Epithelial cell of proximal tubule (primary cell): ENCODE measurements at places on chromosomes 1 and 21.

- no peak for DNase-seq
These were observed 98.4 kb downstream of the DIRAS3 start for GRCh38 chr1:67952071-67952470.

DNA sequence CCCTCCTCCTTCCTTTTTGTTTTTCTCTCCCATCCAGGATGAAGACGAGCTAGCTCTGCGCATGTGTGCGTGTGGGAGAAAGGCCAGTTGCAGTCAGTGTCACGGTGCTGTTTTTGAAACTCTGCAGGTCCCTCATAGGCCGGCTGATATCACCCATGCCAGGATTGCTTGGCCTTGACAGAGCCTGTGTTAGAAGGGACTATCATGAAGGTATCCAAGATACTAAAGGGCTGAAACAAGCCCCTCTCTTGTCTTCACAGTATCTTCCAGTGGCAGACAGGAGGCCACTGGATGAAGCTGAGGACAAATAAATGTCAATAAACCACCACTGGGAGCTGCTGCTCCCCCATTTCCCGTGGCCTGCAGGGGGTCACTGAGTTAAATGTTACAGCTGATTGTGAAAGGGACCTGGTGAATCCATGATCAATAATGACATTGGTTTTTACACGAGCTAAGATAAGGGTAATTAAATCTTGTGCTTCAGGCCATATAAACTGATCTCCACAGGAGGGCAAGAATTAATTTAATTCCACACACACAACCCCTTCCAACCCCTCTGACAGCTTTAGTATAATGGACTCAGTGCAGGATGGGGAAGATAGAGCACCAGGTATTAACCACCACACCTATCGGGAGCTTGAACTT is 64.6 kb upstream of the TARBP1 start:
- DNase-seq: no peak

DNA sequence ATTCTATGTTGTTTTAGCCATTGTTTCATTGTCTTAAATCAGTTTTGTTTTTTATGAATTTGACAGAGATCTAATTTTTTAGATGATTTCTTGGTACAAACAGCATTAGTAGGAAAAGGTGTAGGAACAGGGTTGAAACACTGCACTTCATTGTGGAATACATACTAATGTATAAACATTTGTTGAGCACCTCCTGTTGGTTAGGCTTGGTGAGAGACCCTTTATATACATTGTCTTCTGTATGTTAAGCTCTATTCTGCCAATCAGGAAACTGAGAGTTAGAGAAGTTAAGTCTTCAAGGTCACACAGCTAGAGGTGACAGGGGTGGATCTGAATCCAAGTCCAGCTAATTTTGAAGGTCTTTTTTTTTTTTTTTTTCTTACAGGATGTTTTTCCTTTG is 192.7 kb downstream of the VPS13D start:
- DNase-seq: no peak

- DNase-seq: no peak
These were observed 5.0 kb downstream of the TAF5L start for GRCh38 chr1:229620876-229621275.

DNA sequence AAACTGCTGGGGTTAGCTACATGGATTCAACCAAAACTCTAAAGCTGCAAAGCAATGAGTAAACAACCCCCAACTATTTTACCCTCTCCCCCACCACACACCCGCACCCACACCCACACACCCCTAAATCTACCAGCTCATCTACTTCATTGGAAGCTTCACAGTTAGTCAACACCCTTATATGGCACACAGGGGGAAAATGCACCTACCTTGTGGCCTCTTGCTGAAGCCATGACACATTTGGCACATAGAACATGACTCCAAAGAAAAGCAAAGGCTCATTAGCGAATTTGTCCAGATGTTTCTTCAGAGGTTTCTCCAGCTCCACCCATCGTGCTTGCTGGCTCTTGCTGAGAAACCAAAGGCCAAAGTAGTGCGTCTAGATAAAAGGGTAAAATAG is 99.8 kb downstream of the PTPN14 start:
- no peak for DNase-seq

GRCh38 chr21:18275781-18276180 is 31.1 kb downstream of the CHODL start:
- DNase-seq: no peak

- DNase-seq: no peak
These were observed 4.1 kb downstream of the KRTAP21-3 start for GRCh38 chr21:30714456-30714855.

GRCh38 chr1:27509127-27510080 is 19.4 kb upstream of the WASF2 start:
- DNase-seq: no peak

DNA sequence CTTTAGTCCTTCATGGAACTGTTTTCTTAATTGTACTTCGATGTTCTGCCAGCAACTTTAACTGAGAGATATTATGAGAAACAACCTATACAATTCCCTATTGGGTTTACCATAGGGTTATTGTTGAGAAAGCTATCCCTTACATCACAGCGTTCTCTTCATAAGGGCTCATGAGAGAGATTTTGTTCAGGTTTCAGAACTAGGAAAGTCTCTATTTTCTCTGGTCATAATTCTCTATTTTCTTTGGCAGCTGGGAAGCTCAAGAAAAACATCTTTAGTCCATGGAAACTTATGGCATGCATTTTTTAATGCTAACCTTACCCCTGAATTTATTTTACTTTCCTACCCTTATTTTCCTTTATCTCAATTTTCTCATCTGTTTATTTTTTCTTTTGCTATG is 38.2 kb downstream of the NMNAT2 start:
- no peak for DNase-seq

GRCh38 chr1:75126611-75127101 is 7.5 kb upstream of the LHX8 start:
- no peak for DNase-seq

DNA sequence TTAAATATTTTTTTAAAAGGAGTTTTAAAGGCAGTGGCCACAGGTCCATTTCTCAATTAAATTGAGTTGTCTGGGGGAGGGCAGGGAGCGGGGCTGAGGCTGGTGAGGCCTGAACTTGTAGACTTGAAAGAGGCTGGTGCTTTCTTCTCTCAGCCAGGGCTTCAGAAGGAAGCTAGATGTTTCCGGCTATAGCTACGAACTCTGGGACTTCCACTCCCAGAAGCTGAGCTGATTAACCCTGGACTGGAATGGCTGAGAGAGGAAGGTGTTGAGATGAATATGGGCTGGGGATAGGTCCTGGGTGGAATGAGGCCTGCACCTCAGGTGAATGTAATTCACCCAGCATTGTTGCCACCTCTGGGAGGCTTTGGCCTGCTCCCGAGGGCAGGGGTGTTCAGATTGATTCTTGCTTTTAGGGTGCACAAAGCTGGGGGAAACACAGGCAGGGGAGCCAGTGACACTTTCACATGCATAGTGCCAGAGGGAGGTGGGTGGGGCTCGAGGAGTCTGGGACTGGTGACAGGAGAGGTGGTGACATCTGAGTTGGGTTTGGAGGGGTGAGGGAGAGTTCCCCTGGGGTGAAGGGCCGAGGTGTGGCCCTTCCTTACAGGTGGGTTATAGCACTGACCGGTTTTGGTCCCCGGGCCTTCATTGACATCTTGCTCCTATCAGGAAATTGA is 18.2 kb downstream of the LDLRAP1 start:
- DNase-seq: no peak

- no peak for DNase-seq
These were observed 56.2 kb downstream of the NTNG1 start for GRCh38 chr1:107196973-107197562.

DNA sequence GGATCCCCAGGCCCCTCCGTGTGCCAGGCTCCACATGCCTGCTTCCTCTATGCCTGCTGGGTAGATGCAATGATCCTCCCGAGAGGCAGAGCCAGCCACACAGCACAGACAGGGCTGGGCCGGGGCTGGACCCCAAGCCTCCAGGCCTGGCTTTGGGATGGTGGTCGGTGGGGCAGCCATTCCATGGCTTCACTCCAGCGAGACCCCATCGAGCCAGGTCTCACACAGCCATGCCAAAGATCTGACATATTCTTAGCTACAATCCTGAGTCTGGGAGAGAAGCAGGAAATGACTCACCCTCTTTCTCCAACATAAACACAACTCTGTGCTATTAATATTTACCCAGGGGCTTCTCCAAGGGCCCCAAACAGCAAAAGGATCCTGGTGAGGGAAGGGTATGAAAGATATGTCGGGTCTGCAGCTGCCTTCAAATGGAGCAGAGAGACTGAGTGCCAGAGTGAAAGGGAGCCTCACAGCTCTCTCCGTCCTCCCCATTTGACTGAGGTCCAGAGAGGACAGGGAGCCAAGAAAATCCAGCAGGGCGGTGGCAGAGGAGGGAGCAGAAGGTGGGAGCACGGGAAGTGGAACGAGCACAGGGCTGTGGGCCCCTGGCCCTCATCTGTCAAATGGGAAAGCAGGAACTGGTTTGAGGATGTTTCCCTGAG is 639.5 kb downstream of the MATN1 start:
- peak; percentile 56 for DNase-seq

DNA sequence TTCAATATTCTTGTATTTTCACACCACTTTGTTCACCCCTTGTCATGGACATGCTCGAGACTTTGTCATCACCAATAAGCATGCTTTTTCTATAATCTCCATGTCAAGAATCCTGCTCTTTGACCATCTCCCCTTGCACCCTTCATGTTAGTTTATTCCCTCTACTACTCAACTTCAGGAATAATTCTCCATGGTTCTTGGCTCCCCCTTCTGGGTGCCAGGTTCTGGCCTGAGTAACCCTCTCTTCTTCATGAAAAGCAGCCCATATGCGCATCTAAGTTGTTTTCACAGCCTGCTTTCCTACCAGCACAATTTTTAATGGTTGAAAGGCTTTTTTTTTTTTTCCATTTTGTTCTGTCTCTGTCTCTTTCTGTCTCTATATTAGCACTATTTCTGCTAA is 160.7 kb downstream of the LEPR start:
- DNase-seq: no peak

- no peak for DNase-seq
These were observed 158.9 kb downstream of the PCBP3 start for GRCh38 chr21:45802425-45802824.

- DNase-seq: no peak
These were observed 136.6 kb upstream of the CD34 start for GRCh38 chr1:208047476-208047934.

DNA sequence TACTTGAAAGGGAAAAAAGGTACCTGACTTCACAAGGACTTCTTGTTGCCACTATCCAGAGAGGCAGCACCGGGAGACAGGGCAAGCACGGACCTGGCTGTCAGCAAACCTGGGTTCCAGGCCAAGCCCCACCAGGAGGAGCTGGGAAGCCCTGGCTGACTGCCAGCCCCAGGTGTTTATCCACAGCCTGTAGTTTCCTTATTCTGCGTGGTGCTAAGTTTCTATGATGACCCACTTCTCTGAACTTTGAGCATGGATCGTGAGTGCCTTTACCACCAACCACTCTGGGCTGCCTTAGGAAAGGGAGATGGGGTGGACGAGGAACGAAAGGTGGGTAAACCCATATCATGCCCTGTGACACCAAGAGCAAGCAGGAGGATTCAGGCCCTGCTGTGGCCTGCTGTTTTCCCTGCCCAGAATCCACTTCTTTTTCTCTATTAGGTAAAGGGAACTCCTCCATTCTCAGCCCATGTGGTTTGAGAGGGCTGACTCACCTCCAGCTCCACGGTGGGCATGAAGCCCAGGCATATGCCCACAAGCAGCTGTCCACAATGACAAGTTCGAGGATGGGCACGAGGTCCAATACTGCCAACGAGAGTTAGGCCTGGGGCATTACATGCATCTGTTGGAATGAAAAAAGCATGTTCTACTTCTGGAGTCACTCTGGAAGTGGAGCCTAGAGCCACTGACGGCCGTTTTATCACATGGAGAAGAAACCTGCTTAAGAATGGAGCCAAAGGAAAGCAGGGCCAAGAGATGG is 20.3 kb downstream of the TSPAN2 start:
- no peak for DNase-seq

DNA sequence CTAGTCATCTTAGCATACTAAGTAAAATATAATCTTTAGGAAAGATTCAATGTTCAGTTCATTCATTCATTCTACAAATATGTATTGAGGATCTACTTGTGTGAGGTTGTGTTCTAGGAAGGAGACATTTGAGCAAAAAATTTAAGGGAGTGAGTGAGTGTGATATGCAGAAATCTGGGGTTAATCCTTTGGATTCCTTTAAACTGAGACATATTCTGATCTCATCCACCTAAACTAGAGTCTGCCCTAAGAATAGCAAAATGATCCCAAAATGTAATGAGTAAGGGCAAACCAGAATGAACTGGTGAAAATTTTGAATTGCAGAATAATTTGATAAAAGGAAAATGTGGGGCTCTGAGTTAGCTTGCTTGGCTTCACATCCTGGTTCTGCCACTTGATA is 8.6 kb downstream of the UBE2U start:
- no peak for DNase-seq

- no peak for DNase-seq
These were observed at the start of gene PRKAA2 for GRCh38 chr1:56644919-56645676. TSS of gene PRKAA2 (plus strand) at chr1:56645314. CDS start at chr1:56645388, 74 bp downstream.

- no peak for DNase-seq
These were observed 55.9 kb downstream of the C1orf87 start for GRCh38 chr1:60017508-60018205.

GRCh38 chr1:13512472-13512871 is 1.3 kb downstream of the LRRC38 start:
- DNase-seq: no peak

- DNase-seq: no peak
These were observed 124.7 kb upstream of the KIAA0040 start for GRCh38 chr1:175317309-175317708.

DNA sequence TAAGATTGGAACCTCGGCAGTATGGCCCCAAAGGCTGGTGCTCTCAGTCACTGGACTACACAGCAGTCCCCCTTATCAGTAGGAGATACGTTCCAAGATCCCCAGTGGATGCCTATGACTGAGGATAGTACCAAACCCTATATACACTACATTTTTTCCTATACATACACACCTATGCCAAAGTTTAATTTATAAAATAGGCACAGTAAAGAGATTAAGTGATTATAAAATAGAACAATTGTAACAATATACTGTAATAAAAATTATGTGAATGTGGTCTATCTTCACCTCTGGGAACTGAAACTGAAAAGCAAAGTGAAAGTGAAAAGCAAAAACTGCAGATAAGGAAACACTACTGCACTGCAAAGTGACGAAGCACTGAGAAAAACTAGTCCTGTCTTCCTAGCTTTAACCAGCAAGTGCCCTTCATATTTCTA is 96.8 kb downstream of the INTS7 start:
- DNase-seq: no peak

- DNase-seq: no peak
These were observed 21.6 kb upstream of the TRAF5 start for GRCh38 chr1:211305044-211305443.
